ENCODE measurements at places on chromosomes 2 and 18. TPM values are rescaled to one million over a fixed set of nuclear protein-coding genes. Genes with fewer than 3 reads are reported as not detected.
A peak's percentile ranks its signal among the peaks of the same experiment; 100 is the strongest.

- DNase-seq, result no peak
These were observed 292.5 kb upstream of the TRIB2 start for GRCh38 chr2:12424219-12424618.

DNA sequence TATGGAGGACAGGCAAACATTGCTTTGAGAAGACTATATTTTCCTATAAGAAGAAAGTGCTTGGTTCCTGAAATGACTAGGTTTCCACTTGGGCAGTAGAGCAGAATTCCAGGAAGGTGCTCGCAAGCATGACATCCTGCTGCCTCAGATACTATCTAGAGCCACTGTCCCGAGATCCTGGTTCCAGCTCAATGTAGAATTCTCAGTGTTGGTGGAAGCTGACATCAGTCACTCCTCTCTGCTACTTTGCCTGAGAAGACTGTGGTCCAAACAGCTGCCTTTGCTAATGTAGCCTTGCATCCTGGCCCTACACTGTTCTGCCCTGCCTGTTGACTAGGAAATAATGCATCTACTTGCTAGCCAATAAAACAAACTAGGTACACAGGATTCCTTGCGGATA, 50.0 kb upstream of the ITGA6 start:
- DNase-seq, result no peak

- DNase-seq, result no peak
These were observed 87.1 kb downstream of the HS1BP3 start for GRCh38 chr2:20563833-20564232.

GRCh38 chr2:9207641-9208311, 1.2 kb downstream of the ASAP2 start:
- no peak for DNase-seq

DNA sequence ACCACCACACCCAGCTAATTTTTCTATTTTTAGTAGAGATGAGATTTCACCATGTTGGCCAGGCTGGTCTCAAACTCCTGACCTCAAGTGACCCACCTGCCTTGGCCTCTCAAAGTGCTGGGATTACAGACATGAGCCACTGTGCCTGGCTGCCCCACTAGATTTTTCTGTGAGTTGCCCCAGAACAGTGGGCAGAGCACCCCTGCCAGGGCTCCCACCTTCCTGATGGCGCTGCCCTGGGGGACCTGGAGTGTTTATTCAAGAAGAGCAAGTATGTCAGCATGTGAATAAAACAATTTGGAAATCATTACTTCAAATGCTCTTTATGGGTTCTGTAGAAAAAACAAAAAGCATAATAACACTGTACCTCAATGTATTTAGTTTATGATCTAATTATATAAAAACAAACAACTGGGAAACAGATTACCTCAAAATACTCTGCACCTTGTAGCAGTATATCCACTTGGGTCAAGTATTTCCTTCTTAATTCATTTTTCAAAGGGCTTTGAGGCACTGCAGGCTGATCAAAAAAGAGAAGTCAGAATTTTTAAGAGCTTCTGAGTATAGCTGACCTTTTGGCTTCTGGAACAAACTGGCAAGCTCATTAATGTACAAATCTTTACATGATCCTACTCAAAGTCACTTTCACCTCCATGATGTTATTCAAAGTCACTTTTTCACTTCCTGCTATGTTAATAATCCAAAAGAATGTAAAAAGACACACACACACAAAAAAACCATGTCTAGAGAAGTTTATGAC, 8.9 kb downstream of the HJURP start:
- DNase-seq, result no peak

GRCh38 chr2:123101434-123101833, 923.7 kb upstream of the CNTNAP5 start:
- DNase-seq, result no peak

DNA sequence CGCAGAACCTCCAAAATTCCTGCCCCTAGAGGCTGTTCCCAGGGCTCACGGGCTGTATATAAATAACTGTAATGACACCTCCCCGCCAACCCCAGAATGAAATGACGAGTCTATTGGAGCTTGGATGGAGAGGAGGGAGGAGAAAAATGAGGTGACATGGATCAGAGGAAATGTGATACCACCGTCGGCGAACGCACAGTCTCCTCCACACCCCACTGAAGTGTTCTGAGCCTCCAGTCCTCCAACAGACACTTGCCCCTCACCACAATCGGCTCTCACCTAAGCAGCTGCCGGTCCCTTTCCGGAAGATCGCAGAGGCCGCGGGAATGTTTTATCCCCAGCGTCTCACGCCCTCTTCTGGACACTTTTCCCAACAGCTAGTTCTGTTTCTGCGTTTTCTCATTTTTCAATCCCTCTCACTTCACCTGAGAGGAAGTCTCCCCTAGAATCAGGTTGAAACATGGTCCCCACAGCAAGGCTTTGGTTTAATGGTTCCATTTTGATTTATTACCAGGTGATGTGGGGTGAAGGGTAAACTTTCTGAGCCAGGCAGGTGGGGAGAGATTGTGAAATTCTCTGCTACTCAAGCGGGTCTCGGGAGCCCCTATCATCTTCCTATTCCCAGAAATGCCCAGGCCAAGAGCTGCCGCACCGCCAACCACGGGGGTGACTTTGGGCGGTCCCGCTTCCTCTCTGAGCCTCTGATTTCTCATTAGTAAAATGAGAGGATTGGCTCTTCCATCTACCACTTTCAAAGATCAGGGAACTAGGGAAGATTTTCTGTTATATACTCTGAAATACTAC, 9.1 kb upstream of the MYO5B start:
- peak; percentile 41 for DNase-seq

DNA sequence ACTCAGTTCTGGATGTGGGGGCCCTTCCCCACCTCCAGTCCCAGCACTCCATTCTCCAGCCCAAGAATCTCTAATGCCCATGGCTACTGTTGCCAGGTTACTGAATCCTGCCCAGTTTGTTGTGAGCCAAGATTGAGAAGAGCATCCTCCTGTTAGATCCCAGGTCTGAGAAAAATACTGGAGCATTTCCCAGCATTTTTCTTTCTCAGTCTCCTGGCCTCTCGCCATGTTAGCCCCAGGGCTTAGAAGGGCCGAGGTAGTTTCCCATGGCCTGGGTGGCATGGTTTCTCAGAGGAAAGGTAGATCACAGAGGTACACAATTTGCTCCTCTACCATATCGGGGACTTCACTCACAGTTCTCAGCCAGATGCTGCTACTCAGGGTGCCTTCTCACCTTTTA, 135.7 kb downstream of the OTX1 start:
- DNase-seq, result no peak

DNA sequence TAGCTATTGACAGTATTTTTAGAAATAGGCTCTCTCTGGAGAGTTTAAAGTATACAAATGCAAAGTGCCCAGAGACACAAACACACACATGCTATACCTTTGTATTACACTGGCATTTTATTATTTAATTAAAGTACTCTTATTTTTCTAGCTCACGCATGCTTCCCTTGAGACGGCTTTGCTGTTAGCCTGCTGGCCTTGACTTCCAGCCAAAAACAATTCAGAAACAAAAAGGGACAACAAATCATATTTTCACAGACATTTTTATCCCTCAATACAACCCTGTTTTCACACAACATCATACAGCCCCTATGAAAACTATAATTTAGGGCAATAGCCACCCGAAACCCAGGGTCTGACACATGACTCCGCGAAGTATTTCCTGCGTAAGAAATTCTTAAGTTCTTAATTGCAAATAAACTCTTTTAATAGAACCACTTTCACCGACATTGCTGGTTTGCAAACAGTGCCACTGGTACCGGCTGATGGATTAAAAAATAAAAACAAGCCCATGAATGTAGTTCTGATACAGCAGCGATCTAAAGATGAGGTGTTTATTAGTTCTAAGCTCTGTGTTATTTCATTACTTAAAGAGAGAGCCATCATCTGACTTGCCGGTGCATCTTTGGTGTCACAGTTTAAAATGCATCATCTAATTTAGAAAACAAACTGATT, 185.1 kb downstream of the TCF4 start:
- no peak for DNase-seq

DNA sequence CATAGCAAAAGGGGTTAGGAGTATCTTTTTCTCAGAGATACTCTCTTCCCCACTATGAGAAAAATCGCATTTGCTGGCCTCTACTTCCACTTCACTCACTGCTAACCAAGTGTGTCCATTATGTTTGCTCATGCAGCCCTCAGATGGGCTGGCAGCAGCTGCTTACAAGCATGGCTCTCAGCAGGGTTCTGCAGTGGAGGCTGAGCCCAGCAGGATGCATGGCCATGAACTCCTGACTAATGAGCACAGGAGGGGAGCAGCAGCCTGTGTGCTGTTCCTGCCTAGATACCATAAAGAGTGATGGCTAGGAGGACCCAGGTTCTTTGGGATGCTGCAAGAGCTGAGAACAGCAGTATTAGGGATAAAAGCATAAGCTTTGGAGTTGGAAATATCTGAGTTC, 316.9 kb upstream of the THSD7B start:
- no peak for DNase-seq

Gene LRPPRC
- total RNA-seq, result 114 TPM

Gene SERPINB12
- total RNA-seq, result not detected

Gene ALKAL2
- 0.42 TPM for total RNA-seq

Gene C18orf32
- total RNA-seq, result 55.6 TPM

Gene OR6B2
- not detected for total RNA-seq
